ENCODE measurements at places on chromosomes 2 and 18.

- DNase-seq: no peak
Measured at GRCh38 chr2:213162516-213163118, 11.2 kb upstream of the IKZF2 start.

GRCh38 chr2:120703330-120703994 lies 32.2 kb upstream of the GLI2 start:
- DNase-seq: no peak

- DNase-seq: no peak
Measured at GRCh38 chr2:218285604-218286003, 6.7 kb downstream of the TMBIM1 start.

DNA sequence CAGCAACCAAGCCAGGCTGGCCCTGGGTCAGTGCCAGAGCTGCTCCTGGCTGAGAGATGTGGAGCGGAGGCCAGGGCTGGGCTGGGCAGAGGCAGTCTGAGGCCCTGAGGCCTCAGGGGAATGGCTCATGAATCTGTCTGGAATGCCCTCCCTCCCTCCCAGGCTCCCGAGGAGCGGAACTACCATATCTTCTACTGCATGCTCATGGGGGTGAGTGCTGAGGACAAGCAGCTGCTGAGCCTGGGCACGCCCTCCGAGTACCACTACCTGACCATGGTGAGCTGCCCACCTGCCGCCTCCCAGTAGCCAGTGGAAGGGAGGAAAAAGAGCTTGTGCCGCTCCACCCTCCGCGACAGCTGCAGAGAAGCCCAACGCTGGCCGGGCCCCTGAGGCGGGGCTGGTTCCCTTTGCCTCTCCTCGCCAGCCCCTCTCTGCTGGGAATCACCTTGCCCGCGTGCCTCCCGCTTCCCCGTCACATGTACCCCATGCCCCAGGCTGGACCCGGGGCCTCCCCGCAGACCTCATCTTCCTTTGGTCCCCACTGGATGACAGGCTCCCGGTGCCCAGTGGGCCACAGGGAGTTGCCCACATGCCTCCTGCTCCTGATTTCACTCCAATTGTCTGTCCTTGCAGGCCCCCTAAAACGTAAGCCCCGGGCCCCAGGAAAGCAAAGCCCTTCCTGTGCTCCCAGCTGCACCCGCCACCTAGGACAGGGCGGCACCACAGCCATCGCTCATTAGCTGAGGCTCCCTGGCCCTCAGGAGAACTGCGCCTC lies 41.1 kb downstream of the MYO7B start:
- no peak for DNase-seq

DNA sequence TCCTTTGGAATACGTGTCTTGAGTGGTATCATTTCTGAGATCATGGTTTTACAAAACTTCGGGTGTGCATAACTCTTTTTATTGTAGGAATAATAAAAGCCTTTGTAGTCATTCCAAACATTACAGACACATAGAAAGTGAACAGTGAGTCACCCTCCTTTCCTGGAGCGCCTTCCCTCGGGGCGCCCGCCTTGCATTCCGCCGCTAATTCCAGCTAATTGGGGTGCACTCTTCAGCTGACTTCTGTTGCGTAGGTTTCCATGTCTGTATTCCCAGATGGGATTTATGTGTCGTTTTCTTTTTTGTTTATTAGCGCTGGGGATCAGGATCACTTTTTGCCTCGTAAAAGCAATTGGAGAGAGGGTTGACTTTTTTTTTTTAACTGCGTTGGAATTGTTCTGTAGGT lies 18.7 kb downstream of the SH3BP4 start:
- no peak for DNase-seq

GRCh38 chr2:241082341-241083090 lies 19.6 kb downstream of the MTERF4 start:
- DNase-seq: no peak

GRCh38 chr18:27735117-27735516 lies 441.8 kb downstream of the CDH2 start:
- DNase-seq: no peak

DNA sequence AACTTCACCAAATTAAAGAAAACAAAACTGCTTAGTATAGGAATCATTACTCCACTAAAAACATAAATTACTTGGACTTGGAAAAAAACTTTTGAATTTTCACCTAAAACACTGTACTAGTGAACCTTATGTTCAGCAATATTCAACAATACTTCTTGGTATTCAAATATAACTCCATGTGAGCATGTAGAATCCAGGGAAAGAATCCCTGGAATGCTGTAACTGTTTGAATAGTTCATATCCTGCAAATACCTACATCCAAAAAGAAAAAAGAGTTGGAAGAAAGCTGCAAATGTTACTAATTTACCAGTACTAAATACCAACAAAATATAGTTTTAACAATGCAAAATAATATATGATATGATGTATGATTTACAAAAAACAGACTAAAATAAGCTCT lies 65.4 kb downstream of the IKZF2 start:
- DNase-seq: no peak

- no peak for DNase-seq
Measured at GRCh38 chr2:177275040-177275742, 10.7 kb upstream of the NFE2L2 start.

DNA sequence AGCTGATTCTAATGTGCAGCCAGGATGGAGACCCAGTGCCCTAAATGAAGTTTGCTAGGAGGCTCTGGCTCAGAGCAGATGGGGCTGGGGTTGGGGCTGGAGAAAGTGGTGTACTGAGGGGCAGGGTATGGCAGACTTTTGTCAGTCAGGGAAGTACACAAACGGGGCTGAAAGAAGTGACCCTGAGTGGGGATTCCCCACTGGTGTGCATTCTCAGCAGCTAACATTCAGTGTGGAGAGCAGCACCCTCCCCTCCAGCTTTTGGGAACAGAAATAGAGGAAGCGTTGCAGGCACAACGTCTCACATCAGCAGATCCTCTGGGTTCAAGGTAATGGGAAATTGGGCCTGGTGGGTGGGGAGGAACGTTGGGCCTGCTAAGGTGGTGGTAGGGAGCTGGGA lies 89.1 kb upstream of the GCFC2 start:
- no peak for DNase-seq

GRCh38 chr2:186125156-186125555 lies 360.9 kb upstream of the ZC3H15 start:
- DNase-seq: no peak

- DNase-seq: no peak
Measured at GRCh38 chr2:232477751-232478510, 9.7 kb downstream of the ECEL1 start.

GRCh38 chr2:121089166-121089510 lies 195.9 kb downstream of the TFCP2L1 start:
- no peak for DNase-seq

DNA sequence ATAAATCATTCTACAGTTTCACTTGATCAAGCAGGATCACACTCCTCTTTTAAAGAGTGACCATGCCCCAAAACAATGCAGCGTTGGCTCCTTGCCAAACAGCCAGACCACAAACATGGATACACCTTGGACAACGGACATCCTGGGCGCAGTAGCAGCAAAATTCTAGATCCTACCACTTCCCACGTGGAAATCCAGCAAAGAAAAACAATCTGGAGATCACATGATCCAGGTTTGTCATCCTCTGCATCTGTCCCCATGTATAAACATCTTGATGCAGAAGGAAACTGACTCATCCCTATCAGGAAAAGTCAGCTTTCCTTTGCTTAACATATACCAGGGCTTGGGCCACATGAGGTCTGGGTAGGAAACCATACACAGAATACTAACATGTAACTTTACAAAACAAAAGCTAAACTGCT lies 53.1 kb downstream of the ZNF521 start:
- DNase-seq: no peak

- no peak for DNase-seq
Measured at GRCh38 chr18:32661486-32662299, 111.1 kb downstream of the KLHL14 start.

DNA sequence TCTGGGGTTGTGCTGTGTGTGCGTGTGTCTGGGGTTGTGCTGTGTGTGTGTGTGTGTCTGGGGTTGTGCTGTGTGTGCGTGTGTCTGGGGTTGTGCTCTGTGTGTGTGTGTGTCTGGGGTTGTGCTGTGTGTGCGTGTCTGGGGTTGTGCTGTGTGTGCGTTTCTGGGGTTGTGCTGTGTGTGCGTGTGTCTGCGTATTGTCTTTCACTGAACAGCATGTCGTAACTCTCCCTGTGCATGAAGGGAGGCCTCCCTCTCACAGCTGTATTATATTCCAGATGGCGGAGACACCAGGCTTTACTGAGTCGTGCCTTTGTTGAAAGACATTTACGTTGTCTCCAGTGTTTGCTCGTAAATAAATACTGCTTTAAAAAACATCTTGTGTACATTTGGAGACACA lies 5.9 kb downstream of the ACKR3 start:
- DNase-seq: no peak

DNA sequence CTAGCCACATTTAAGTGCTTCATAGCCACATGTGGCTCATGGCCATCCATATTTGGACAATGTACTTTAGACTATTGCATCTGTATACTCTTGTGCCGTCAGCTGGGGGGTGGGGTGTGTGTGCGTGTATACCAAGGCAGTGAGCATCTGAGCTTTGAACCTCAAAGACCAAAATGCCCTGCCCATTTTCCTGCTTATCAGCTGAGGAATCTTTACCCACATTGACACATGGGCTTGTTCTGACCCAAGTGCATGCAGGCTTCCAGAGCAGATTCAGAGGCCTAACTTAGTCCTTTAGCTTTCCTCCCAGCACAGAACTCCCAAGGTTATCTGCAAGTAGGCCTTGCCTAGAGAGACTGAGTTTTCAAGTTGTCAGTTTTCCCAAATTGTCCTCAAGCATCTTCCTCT lies 11.1 kb upstream of the MOCOS start:
- DNase-seq: no peak

DNA sequence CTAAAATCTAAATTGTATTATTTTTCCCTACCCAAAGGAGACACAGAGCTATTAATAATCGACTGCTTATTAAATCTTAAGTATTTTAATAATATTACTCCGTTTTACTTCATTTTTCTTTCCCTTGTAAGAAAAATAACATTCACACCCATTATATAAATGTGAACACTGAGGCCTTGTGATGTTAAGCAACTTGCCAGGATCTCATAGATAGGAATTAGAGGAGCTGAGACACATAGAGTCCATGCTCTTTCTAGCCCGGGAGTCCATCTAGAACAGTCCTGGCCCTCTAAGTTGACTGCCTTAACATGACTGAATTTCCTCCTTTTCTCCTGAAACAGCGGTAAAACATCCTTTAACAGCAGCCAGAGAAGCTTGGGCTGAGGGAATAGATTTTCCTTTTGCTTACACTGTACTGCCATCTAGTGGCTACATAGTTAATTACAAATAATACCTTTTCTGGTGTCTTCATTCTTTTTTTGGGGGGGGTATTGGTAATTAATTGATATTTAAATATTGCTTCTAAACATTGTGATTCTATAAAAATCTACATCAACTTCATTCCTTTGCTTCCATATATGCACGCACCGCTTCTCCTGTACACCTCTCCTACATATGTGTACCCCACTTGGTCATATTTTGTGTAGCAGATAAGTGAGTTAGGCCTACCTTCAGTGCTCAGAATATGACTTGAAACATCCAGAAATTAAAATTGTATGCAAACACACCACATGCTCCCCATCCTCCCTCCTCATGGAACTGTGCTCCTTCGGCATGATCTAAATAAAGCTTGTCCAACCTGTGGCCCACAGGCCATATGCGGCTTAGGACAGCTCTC lies 125.8 kb upstream of the HNMT start:
- DNase-seq: no peak

- no peak for DNase-seq
Measured at GRCh38 chr2:55150834-55151233, 81.3 kb downstream of the CLHC1 start.

- DNase-seq: no peak
Measured at GRCh38 chr2:113176696-113177355, 3.1 kb downstream of the PSD4 start.

GRCh38 chr2:212908682-212909435 lies 242.6 kb downstream of the IKZF2 start:
- no peak for DNase-seq

GRCh38 chr2:229620289-229620688 lies 94.1 kb downstream of the DNER start:
- no peak for DNase-seq

DNA sequence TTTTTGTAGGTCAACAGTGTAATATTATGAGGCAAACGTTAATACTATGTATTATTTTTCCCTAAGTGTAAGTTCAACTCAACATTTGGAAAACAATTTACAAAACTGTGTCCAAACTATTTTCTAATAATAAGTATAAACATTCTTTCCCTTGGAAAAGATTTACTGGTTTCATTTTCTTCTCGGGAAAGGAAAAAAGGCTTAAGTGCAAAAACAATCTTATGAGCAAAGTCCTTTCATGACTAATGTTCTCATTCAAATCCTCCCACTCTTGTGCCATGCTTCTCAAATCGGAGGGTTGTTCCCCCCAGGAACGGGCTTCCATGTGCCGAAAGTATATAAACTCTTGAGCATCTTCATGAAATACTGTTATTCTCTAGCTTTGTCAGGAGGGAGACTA lies 19.8 kb upstream of the L3MBTL4 start:
- DNase-seq: no peak

- DNase-seq: no peak
Measured at GRCh38 chr2:99726691-99727090, 236.9 kb upstream of the REV1 start.

DNA sequence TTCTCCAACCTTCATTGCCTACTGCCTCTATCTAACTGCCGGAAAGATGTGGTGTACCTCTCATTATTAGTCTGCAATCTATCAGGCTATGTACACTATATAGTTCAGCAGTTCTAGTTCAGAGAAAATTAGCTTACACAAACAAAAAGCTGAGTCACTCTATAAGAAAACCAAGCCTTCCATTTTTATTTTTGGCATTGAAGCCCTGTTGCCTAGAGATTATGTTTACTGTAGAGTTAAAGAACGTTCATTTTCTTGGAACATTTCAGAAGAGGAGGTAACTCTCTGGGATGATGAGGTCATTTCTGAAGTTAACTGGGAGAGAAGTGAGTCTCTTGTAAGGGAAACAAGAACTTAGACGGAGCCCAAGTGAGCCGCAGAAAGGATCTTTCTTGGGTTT lies 133.5 kb downstream of the FAM124B start:
- no peak for DNase-seq

- DNase-seq: no peak
Measured at GRCh38 chr2:137797641-137798040, 166.6 kb upstream of the HNMT start.

GRCh38 chr2:2056531-2056930 lies 274.5 kb downstream of the MYT1L start:
- DNase-seq: no peak

GRCh38 chr2:72153026-72153791 lies 5.5 kb upstream of the CYP26B1 start:
- no peak for DNase-seq

Data from stimulated activated CD4-positive, alpha-beta T cell treated with anti-CD3 and anti-CD28 coated beads, Interleukin-12 subunit alpha, Interleukin-12 subunit beta, amount 100 ng/mL, for 48 hours (primary cell).